Epithelial cell of alveolus of lung (primary cell): ENCODE measurements at places on chromosomes 2 and 18. TPM values are rescaled to one million over a fixed set of nuclear protein-coding genes. Genes with fewer than 3 reads are reported as not detected.

Gene AQP4
- total RNA-seq: not detected in 2 replicates

Gene TUBA4B
- not detected in 2 replicates for total RNA-seq

Gene KIAA2012
- not detected in 2 replicates for total RNA-seq

Gene COLEC11
- total RNA-seq: 2.9 and 3.5 TPM in 2 replicates

Gene FBLN7
- 0.52 and 1.8 TPM in 2 replicates for total RNA-seq
